ENCODE measurements at places on chromosomes 2 and 18.

DNA sequence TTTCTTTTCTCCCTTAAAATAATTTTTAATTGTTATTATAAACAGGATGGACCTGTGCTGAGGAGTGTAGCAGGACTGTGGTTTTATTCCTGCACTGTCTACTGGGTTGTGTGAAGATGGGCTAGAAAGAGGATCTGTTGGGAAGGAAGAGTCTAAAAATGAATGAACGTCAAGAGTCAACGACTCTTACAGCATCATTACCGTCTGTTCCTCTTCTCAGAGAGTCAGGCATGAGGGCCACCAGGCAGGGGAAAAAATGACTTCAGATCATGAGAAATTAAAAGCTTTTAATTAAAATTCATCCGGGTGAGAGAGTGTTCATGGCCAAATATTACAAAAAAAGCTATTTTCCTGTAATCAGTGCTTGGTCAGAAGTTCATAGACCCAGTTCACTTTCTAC is 32.6 kb downstream of the SRSF7 start:
- no peak for DNase-seq

GRCh38 chr18:51171223-51171622 is 26.3 kb downstream of the MEX3C start:
- DNase-seq = no peak

DNA sequence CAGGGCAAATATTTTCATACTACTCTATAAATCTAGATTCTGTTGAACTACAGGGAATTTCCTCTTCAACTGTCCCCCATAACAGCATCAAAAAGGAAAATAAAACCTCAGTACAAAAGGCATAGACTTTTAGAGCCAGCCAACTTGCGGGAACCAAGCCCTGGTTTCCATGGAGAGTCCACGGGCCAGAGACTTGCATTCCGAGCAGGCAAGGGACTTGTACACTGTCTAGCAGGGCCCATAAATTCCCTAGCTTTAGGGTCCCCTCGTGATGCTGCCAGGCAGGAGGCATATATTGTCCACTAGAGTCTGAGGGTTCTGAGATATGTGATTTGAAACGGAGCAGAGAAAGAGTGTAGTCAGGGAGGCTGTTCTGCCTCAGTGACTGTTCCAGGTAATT is 153.1 kb upstream of the SLC14A2 start:
- no peak for DNase-seq

DNA sequence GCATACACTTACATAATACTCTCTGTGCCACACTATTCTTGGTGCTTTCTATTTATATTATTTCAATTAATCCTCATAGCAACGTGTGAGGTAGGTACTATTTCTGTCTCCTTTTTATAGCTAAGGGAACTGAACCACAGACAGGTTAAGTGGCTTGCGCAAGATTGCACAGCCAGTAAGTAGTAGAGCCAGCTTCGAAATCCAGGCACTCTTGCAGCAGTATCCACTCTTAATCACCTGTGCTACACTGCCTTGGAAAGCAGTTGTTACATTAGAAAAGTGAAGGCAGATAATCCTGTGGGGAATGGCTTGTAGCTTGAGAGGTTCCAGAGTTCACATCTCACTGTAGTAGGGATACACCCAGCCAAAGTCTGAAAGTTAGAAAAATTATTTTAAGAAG is 198.3 kb downstream of the LDLRAD4 start:
- DNase-seq = no peak

- no peak for DNase-seq
Measured at GRCh38 chr2:189109921-189110397, 69.6 kb downstream of the COL5A2 start.
